NCI-H2171 treated with DMSO at 0.1 percent for 48 hours (cell line): ENCODE measurements at places on chromosomes 6 and 20.

DNA sequence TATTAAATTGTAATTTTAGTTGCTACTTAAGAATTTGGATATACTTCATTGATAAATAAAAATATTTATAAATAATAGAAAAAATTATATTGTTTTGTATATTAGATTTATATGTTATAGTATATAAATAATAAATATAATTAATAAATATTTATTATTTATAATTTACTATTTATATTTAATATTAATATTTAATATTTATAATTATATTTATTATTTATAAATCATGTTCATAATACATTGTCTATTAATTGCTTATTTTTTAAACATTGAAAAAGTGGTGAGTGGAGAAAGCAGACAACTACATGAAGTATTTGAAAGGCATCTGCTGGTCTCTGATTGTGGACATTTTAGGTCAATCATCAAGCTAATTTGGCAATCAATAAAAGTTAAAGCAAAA is 464.5 kb downstream of the MMUT start:
- no peak for DNase-seq

DNA sequence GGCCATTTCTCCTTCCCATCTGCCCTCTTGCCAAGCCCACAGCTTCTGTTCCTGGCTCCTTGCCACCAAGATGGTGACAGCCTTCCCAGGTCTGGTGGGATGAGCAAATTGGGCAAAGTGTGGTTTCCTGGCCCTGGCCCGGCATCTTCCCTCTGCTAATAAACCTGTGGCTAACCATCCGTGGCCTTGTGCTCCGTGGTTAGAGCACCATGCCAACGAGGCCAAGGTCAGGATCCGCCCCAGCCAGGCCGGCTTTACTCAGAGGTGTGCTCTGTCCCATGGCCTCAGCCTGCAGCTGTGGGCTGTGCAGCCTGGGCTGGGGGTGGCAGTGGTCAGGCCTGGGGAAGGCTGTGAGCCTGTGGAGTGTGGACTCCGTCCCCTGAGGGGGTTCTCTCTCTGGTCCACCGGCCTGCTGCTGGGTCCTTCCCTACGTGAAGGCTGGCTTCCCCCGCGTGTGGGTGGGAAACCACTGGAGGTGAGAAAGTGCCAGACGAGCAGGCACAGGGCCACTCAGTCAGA is 117.4 kb downstream of the VEGFA start:
- no peak for DNase-seq

GRCh38 chr20:58630063-58630462 is 21.0 kb upstream of the STX16 start:
- DNase-seq, result no peak

GRCh38 chr20:57893366-57893999 is 183.7 kb upstream of the PMEPA1 start:
- DNase-seq, result peak; percentile 66

DNA sequence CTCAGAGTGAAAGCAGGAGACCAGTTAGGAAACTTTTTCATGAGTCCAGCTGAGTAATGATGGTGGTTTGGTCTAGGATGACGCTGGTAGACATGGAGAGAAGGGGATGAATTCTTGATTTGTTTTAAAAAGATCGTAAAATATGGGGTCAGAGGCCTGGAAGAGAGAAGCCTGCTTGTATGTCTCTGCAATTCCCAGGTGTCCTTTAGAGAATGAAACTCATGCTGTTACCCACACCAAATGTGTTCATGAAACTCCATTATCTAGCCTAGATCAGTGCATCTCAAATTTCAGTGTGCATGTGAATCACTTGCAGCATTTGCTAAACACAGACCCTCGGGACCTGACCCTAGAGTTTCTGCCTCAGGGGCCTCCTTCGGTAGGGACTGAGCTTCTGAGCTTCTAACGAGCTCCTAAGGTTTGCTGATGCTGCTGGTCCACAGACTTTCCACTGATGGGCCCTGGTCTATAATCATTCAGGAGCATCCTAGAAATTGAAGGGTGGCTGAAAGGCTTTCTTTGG is 302.0 kb upstream of the PLCB4 start:
- DNase-seq, result peak; percentile 91

DNA sequence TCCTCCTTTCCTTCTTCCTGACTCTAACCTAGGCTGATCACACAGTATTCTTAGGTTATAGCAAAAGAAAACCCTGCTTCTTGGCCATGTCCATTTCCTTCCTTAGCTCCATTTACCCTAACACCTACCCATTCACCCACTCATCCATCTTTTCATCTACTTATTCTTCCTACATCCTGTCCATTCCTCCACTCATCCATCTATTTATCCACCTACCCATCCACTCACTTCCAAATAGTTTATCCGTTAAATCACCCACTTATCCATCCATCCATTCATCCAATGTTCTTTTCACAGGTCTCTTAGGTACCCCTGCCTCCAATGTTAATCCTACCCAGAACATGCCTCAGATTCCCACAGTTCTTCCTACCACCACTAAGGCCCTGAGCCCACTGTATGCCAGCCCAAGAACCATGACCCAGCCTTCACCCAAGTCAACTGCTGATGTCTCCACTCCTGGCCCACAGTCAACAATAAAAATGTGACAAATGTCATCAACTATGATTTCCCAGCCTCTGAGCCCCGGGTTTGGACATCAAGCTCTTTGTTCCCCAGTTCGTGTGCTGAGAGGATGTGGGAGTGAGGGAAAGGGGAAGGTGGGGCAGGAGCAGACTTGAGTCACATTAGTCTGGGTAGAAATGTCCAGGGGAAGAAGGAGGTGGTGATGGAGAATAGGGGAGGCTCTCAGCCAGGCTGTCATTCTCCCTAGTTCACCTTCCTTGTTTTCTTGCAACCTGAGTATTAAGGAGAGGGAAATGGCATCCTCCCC is 24.4 kb downstream of the TREML4 start:
- no peak for DNase-seq

DNA sequence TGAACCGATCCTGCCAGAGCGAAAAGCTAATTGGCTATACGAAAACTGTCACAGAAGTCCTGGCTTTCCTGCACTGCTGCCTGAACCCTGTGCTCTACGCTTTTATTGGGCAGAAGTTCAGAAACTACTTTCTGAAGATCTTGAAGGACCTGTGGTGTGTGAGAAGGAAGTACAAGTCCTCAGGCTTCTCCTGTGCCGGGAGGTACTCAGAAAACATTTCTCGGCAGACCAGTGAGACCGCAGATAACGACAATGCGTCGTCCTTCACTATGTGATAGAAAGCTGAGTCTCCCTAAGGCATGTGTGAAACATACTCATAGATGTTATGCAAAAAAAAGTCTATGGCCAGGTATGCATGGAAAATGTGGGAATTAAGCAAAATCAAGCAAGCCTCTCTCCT is 14.2 kb downstream of the CCR6 start:
- DNase-seq, result no peak

DNA sequence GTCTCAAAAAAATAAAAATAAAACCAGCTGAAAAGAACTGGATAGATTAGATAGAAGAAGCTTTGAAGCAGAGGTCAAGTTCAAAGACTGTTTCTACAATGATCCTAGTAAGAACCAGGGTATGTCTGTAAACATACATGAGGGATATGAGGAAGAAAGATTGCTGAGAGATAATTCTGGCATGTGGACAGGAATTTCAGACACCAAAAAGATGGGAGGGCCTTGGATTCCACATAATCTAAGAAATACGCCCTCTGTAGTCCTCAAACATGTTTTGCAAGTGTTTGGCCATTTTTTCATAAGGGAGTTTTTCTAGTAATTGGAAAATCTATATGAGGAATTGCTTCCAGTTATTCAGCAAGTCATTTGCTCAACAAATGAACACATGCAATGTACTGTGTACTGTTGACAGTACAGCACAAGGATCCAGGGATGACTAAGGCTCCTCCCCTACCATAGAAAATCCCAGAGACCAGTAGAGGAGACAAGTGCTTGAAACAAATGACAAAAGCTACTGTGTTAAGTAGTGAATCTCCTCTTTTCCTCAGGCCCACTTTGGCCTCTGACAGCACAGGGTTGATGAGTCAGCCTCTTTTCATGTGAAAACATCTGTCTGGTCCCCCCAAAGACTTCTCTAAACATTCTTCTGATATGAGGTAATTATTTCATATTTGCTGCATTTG is 795.9 kb downstream of the MAFB start:
- no peak for DNase-seq

GRCh38 chr6:13380761-13381160 is 52.4 kb upstream of the TBC1D7 start:
- no peak for DNase-seq

DNA sequence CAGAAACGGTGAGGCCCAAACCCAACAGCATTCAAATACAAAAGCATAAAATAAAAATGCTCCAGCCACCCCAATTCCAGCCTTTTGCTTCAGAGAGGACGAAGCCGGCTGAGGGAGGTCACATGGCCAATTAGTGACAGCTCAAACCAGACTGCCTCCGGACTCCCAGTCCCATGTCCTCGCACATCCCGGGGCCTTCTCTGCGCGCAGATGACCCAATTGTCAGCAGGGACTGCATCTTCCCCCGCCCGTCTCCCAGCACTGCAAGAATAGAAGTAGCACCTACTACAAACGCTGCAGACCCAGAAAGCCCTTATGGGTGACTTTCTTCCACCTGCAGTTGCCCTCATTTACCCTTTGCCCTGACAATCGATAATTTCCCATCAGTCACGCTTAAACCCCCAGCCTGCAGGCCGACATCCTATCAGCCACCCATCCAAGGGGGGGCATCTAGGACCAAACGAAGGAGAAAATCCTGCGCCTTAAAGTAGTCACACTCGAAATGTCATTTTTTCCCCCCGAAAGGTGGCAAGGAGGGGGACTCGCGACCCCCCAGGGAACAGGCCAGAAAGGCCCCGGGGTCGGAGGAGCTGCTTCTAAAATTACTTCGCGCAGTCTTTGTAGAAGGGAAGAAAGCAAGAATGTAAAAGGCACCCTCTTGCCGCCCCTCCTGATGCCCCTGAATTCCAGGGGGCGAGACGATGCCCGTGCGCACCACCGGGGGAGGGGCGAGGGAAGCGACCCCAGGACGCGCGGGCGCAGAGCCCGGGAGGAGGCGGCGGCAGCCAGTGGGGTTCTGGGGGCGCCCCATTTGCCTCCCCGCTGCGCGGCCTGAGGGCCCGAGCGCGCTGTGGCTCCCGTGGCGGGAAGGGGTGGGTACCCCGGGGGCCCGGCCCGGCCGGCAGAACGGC is 792 bp downstream of the SLC23A2 start:
- peak; percentile 44 for DNase-seq

- peak; percentile 55 for DNase-seq
Observed at GRCh38 chr6:96899019-96899418, 1.3 kb upstream of the NDUFAF4 start.

- no peak for DNase-seq
Observed at GRCh38 chr6:152184917-152185574, 377.6 kb downstream of the ESR1 start.

DNA sequence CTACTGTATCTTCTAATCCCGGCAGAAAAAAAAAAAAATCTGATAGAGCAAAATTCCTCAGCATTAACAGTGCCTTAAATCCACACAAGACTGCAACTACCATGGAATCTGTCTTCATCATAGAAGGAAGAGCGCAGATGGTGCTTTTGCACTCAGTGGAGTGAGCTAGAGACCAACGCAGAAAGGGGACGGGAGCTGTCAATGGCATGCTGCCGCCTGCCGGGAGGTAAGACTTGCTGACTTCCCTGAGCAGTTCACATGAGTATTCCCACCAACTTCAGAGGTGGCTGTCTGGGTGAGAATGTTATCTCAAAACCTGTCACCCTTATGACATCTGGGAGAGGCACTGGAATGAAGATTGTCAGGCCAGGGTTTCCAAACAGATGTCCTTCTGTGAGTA is 35.6 kb downstream of the DZANK1 start:
- no peak for DNase-seq

DNA sequence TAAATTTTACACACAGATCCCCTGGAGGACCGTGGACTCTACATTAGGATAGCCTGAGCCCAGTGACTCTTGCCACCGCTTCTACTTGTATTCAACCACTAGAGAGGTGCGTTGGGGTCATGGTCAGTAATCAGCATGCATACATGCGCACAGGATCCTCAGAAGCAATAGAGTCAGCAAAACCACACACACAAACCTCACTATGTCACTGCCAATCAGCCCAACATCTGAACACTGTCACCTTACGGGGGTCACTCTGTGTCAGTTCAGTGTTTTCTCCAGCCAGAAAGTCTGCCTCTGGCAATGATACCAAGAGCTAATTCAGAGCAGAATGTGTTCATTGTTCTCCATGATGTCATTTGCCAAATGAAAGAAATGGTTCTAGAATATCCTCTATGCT is 225.3 kb downstream of the KHDC1L start:
- no peak for DNase-seq

- DNase-seq, result no peak
Observed at GRCh38 chr20:2820896-2821869, 5.0 kb downstream of the TMEM239 start.

DNA sequence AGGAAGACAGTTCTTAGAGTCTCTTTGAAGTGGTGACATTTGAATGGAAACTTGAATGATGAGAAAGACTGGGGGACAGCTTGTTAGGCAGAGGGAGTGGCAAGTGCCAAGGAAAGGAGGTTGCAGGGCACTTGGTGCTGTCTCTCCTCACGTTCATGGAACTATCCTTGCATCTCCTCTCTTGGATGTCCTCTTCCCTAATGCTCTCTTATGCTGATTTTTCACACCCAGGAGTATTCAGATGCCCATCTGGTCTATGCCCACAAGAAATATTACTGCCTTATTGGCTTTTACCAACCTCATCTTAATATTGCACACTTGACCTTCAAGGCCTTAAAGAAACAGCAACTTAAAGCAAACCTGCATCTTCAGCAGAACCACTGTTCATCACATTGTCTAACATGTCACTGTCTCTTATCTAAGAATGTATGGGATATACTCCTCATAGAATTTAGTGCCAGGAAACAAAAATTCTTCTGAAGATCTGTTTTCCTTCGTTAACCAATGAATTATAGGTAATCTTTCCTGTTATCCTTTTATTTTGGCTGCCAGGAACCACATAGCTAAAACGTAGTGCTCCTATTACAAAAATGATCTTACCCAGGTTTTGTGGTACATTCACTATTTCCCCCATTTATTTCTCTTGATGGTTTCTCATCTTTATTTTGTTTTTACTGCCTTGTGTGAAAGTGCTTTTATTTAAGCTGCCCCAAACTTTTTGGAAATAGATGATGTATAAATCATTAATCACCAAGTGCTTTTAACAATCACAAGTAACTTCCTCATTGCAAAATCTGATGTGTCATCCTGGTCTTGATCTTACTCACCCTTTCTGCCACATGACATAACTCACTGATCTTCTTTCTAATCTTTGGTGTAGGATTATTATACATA is 12.8 kb downstream of the RGS17 start:
- DNase-seq, result no peak

- DNase-seq, result no peak
Observed at GRCh38 chr20:21301940-21302663, 1.0 kb upstream of the XRN2 start.

GRCh38 chr20:41200446-41201202 is 63.3 kb downstream of the PLCG1 start:
- no peak for DNase-seq

DNA sequence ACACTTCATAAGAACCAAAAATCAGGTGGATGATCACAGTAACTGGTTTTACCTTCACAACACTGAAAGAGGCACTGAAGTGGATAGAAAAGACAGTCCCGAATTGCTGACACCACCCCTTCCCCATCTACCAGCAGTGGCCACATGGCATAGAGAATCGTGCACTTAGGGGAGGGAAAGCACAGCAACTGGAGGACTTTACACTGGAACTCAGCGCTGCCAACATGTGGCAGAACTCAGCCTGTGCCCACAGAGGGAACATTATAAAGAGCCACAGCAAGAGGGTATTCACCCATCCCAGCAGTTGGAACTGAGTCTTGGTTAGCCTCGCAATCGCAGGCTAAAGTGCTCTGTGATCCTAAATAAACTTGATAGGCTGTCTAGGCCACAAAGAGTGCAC is 6.5 kb upstream of the KIAA1586 start:
- DNase-seq, result peak; percentile 38

GRCh38 chr20:21338291-21338690 is 35.2 kb downstream of the XRN2 start:
- DNase-seq, result no peak
